CD4-positive, alpha-beta T cell treated with Interleukin-21 for 1 hour (primary cell): ENCODE measurements at places on chromosomes 4 and X.

DNA sequence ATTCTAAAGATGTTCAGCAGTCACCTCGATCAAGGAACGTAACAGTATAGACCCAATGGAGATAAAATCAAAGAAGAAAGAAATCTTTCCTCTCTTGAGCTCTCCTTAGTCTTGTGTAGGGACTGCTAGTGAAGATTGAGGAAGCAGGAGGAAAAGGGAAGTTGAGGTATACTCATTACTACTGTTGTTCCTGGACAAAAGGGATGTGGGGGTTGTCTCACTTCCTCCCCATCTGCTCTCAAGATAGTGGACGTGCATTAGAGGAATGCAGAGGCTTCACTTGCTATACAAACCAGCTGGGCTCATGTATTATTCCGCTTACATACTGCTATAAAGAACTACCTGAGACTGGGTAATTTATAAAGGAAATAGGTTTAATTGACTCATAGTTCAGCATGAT lies 208.9 kb upstream of the ARHGEF9 start:
- no peak for DNase-seq

- no peak for DNase-seq
Measured at GRCh38 chr4:126268106-126268505, 953.4 kb downstream of the FAT4 start.

DNA sequence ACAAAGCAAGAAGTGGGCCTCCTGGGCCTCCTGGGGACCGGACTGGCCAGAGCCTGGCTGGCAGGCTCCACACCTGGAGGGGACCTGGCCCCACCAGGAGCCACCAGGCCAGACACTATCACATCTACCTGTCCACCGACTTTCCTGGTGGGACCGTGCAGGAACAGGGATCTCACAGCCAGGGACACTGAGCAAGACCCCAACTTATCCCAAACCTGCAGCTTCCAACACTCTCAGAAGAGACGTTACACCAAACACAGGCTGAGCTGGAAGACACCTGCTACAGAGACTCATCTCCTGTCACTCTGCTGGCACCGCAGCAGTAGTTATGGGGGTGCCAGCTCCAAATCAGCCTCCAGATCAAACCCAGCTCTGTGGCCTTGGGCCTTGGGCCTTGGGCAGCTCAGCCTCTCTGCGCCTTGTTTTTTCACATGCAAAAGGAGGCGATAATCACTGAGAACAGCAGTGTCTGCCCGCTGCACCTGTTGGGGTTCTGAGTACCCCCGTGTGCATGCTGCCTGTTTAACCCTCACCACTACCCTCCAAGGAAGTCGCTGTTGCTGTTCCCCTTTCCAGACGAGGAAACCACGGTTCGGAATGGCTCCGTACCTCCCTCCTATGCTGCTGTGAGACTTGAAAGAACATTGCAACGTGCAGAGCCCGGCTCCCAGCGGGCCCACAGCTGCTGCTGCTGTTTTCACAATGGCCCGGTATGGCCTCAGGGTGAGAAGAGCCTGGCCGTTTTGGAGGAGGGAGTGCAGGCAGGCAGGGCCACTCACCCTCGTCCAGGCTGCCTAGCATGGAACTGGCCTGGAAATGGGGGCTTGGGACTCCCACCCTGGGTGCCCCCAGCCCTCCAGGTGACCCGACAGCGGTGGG lies 69.6 kb downstream of the ADRA2C start:
- no peak for DNase-seq

- no peak for DNase-seq
Measured at GRCh38 chr4:76022677-76023076, 620 bp downstream of the CXCL10 start.

DNA sequence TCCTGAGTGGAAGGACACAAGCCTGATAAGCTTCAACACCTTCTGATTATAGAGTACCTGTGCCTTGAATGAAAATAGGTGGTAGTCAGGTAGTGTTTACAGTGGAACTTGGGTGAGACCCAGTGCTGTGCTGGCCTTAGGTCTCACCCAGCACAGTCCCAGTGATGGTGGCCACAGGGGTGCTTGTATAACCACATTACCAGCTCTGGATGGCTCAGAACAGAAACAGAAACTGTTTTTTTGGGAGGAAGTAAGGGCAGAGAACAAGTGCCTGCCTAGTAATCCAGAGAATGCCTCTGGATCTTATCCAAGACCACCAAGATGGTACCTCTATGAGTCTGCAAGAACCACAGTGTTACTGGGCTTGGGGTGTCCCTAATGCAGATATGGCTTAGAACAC lies 171.5 kb upstream of the DIPK2B start:
- DNase-seq = no peak

- no peak for DNase-seq
Measured at GRCh38 chr4:155510771-155511170, 134.0 kb upstream of the MAP9 start.
